Ascending aorta (tissue), 2 donors: ENCODE measurements at places on chromosomes 5 and 9.

DNA sequence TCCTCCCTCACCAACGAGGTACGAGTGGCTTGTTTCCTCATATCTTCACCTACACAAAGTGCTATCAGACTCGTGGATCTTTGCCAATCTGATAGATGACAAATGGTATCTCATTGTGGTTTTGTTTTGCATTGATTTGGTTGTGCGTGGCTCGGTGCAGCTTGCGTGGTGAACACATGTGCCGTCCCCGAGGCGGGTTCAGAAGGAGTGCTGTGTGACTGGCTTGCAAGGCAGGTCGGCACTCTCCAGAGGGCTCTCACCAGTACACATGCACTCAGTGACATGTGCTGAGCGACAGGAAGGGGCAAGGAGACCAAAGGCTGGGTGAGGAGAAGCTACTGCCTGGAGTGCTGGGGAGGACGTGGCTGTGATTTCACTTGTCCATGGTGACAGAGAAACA lies 95.3 kb upstream of the PITX1 start:
- DNase-seq = no peak

- no peak for DNase-seq
Observed at GRCh38 chr5:165196961-165197360, 1691.5 kb downstream of the MAT2B start.

GRCh38 chr9:82180711-82181110 lies 192.1 kb downstream of the SPATA31D1 start:
- no peak for DNase-seq

- no peak for DNase-seq
Observed at GRCh38 chr5:179312557-179313235, 32.6 kb downstream of the ADAMTS2 start.

GRCh38 chr9:136231478-136232297 lies 13.9 kb downstream of the QSOX2 start:
- no peak for DNase-seq

- no peak for DNase-seq
Observed at GRCh38 chr5:91928754-91929521, 545.8 kb upstream of the ARRDC3 start.

DNA sequence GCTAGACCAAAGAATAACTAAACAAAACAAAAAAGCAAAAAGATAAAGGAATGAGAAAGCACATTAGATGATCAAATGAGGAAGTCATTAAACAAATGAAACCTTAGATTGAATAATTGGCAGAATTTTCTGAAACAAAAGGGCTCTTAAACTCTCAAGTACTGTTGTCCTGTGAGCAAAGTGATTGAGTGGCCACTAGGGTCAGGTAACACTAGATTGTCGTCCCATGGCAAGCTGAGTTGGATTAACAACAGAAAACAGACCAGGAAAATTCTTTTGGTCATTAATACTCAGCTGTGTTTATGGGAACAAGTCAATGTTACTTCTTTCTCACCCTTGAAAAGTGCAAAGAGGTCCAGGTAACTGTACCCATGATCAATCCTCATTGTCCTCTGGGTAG lies 81.6 kb upstream of the MRPS30 start:
- DNase-seq = no peak

GRCh38 chr5:83441747-83442146 lies 29.8 kb upstream of the VCAN start:
- DNase-seq = no peak

DNA sequence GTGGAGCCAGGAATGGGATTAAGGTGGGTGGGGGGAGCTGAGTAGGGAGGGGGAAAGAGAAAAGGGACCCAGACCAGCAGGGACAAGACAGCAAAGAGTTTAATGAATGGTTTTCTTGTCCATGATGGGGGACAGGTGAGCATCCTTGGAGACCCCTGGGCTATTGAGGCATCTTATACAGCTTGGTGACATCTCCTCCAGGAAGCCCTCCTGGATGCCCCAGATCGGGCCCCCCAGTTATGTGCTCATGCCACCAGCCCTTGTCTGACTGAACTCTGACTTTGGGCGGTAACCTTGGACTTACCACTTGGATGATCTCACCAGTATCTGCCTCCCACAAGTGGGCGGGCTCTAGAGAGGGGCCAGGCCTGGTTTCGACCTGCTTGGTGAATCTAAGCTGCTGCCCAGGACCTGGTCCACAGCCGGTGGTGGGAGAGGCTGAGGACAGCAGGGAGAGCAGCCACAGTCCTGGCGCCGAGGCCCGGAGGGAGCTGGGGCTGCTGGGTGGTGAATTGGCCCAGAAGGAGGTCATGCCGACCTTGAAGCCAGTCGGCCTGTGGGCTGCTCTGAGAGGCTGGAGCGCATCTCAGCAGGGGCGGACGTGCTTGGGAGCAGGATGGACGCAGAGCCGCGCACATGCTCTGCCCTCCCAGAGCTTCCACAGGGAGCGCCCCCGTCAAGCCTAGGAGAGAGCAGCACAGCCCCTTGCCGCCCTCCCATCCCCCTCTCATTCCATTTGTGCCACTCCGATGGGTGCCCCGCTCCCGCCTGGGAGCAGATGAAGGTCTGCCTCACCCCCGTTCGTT lies 36.2 kb downstream of the UNC5A start:
- no peak for DNase-seq

GRCh38 chr5:81208904-81209303 lies 24.2 kb upstream of the CKMT2 start:
- DNase-seq = no peak

- no peak for DNase-seq
Observed at GRCh38 chr9:97567182-97567893, 65.8 kb downstream of the TSTD2 start.

- no peak for DNase-seq
Observed at GRCh38 chr9:130201399-130201873, 29.2 kb downstream of the NCS1 start.

DNA sequence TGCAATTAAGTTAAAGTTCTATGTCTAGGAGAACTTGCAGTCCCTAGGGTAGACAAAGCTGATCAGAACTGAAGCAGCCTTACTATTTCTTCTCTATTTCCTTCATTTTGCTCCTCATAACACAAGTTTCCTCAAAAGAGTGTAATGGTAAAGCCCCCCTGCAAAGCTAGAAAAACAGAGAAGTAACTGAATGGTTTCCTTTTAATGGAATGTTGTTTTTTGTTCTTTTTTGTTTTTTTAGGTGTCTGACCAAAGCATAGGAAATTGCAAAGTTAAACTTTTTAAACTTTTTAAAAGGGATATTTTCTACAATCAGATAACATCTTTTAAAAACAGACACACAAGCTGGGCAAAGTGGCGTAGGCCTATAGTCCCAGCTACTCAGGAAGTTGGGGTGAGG lies 145.7 kb downstream of the TLE1 start:
- DNase-seq = no peak

GRCh38 chr5:74576941-74577456 lies 63.5 kb downstream of the ENC1 start:
- DNase-seq = no peak

DNA sequence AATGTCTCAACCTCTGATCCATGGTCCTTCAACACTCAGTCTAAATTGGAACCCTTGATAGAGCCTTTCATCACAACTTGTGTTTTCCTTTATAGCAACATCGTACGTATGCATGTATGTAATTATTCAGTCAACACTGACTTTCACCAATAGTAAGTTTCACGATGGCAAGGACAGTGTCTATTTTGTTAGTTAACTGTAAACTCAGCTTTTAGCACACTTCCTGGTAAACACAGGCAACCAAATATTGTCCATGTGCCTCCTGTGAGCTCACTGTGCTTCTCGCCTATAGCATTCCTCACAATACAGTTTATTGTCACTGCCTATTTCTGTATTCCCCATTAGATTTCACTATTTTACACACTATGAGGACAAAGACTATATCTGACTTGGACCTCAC lies 323.1 kb downstream of the DEPDC1B start:
- no peak for DNase-seq

- no peak for DNase-seq
Observed at GRCh38 chr9:38017149-38017884, 51.7 kb downstream of the SHB start.

DNA sequence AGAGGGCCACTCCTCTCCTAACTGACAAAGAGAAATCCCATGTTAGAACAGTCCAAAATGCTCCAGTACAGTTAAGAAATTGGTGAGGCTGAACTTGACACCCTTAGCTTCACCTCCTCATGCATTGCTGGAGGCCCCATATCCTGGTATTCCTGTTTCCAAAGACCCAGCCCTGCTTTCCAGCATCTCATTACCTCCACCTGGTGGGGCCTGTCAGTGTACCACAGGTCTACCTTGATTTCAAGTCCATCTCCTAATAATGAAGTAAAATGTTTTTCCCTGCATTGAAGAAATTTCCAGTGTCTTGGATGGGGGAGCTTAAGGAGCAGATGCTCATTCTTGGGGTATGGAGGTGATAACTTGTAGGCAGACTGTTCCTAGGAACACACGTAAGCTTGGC lies 70.6 kb upstream of the S1PR3 start:
- no peak for DNase-seq

DNA sequence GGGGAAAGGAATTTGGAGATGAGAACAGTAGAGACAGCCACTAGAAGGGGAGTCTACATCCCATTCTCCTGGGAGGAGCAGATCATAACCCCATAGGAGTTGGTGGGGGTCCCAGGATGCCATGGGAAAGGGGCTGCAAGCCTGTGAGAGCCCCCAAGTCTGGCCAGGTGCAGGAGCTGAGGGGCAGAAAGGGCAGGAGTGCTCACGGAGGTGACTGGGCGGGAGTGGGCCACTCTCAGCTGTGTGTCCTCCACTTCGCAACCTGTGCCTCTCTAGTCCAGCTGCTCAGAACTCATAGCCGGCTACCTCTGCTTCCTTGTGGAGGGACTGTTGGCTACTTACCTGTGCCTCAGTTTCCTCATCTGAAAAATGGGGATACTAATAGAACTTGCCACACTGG lies 263.9 kb downstream of the FSTL4 start:
- DNase-seq = no peak

DNA sequence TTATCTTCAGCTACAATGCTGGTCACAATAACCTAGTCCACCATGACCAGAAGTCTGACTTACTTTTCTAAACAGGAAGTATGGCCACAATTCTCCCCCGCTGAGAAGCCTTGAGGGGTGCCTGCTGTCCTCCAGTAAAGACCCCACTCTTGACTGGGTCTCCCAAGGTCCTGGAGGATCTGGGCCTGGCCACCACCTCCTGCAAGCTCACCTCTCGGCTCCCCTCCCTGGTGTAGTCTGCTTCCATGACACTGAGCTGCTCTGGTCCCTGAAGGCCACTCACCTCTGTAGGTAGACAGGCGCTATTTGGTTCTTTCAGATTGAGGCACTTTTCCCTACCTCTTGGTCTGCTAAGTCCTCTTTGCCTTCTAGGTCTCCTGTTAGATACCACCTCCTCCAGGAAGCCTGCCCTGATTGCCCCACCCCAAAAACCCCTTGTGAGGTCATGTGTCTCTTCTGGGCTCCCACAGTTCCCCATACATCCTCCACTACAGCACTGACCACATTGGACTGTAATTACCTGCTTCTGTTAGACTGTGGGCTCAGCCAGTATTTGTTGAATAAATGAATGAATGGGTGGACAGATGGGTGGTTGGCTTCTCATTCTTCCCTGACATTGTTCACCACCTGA lies 62.6 kb upstream of the IER5L start:
- DNase-seq = no peak

DNA sequence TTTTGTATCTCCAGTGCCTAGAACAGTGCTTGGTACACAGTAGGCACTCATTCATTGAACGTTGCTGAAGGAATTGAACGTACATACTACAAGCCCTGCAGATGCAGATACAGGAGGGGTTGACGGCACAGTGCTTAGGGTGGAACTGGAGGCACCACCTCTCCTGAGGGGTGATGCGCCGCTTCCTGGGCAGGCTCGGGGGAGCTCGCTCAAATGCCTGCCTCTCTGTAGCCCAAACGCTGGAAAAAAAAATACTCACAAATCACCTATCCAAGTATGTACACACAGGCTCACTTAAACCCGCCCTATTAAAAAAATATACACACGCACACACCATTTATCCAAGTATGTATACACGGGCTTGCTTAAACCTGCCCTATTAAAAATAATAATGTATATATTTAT lies 536 bp upstream of the COMMD10 start:
- DNase-seq = no peak

DNA sequence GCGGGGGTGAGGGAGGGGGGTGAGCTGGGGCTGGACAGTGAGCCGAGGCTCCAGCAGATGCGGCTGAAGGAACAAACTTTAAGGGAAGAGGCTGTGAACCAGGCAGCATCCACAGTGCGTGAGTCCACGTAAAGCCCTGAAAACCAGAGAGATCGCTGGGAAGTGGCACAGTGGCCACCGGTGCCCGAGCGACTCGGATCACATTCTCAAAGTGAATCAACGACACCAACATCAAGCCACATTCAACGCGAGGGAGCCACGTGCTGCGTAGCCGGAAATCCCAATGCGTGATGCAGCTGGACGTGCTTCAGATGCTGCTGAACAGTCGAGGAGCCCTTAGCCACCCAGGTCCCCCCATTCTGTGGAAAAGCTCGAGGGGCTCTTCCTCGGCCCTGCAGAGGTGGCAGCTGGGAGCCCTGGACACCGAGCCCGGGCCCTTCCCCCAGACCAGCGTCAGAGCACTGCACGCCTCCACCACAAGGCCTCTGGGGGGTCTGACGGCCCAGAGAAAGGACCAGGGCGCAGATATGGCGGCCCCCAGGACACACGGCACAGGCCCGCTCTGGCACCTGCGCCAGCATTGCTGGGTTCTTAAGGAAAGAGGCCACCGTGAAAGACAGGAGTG lies 53.7 kb upstream of the EXOC3 start:
- no peak for DNase-seq

GRCh38 chr5:17438027-17438426 lies 60.0 kb upstream of the TAF11L2 start:
- DNase-seq = no peak

DNA sequence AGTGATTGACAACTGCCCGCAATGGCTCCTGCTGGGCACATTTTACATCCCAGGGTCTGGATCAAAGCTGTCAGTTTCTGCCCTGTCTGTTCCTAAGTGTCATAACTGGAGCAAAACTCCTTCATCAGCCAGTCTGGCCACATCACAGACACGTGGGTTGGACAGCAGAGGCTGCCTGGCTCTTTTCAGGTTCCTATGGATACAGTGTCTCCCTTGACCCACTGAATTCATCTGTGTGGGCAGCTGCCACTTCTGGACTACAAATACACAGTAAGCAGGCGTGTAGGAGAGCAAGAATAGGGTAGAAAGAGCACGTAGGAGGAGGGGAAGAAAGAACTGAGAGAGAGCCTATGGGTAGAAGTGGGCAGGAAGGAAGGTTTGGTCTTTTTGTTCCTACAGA lies 238.0 kb downstream of the ENC1 start:
- no peak for DNase-seq
